Renal cortex interstitium (tissue), 15 donors: ENCODE measurements at places on chromosomes 3 and 15. TPM values are rescaled to one million over a fixed set of nuclear protein-coding genes. Genes with fewer than 3 reads are reported as not detected.

- DNase-seq: no peak
Observed at GRCh38 chr3:29827756-29828155, 546.9 kb downstream of the RBMS3 start.

GRCh38 chr3:107407355-107407754 lies 30.1 kb downstream of the CCDC54 start:
- DNase-seq: no peak

ACTRT3 gene
- polyA plus RNA-seq: 4.5 TPM

GRCh38 chr3:21216598-21216997 lies 534.4 kb downstream of the ZNF385D start:
- no peak for DNase-seq

RTP3 gene
- polyA plus RNA-seq: not detected

GRCh38 chr3:89380016-89380415 lies 272.6 kb downstream of the EPHA3 start:
- DNase-seq: no peak

GRCh38 chr3:98763076-98763475 lies at the start of gene ST3GAL6:
Gene ST3GAL6 (plus strand): TSS chr3:98763340. CDS start chr3:98768441, 5,101 bp downstream.
- DNase-seq: no peak

SELENOK gene
- 72.5 TPM for polyA plus RNA-seq

MEX3B gene
- 17.1 TPM for polyA plus RNA-seq

- DNase-seq: no peak
Observed at GRCh38 chr3:181791056-181791955, 79.6 kb downstream of the SOX2 start.

DNAJA4 gene
- 32.4 TPM for polyA plus RNA-seq

- DNase-seq: no peak
Observed at GRCh38 chr3:191557322-191557721, 96.4 kb downstream of the PYDC2 start.

ANO10 gene
- 38.8 TPM for polyA plus RNA-seq

GRCh38 chr15:76815421-76815820 lies 89.7 kb downstream of the SCAPER start:
- no peak for DNase-seq

- no peak for DNase-seq
Observed at GRCh38 chr3:15470849-15471248, 43.5 kb downstream of the EAF1 start.

GRCh38 chr3:45778761-45779201 lies 17.6 kb downstream of the SLC6A20 start:
- DNase-seq: no peak

CSTA gene
- 0.86 TPM for polyA plus RNA-seq

MESP2 gene
- polyA plus RNA-seq: 0.44 TPM

- DNase-seq: no peak
Observed at GRCh38 chr3:73695841-73696240, 71.1 kb upstream of the PDZRN3 start.

GRCh38 chr15:83512459-83512858 lies 65.3 kb downstream of the SH3GL3 start:
- DNase-seq: no peak

SLC12A8 gene
- 8.3 TPM for polyA plus RNA-seq

BFSP2 gene
- polyA plus RNA-seq: 0.32 TPM

MB21D2 gene
- 16.0 TPM for polyA plus RNA-seq

GRCh38 chr15:87656372-87656771 lies 600.2 kb downstream of the NTRK3 start:
- DNase-seq: no peak
